Central memory CD4-positive, alpha-beta T cell (primary cell): ENCODE measurements at places on chromosomes 11 and 22.

- no peak for DNase-seq
Measured at GRCh38 chr11:119721129-119722120, 7.6 kb downstream of the NECTIN1 start.

DNA sequence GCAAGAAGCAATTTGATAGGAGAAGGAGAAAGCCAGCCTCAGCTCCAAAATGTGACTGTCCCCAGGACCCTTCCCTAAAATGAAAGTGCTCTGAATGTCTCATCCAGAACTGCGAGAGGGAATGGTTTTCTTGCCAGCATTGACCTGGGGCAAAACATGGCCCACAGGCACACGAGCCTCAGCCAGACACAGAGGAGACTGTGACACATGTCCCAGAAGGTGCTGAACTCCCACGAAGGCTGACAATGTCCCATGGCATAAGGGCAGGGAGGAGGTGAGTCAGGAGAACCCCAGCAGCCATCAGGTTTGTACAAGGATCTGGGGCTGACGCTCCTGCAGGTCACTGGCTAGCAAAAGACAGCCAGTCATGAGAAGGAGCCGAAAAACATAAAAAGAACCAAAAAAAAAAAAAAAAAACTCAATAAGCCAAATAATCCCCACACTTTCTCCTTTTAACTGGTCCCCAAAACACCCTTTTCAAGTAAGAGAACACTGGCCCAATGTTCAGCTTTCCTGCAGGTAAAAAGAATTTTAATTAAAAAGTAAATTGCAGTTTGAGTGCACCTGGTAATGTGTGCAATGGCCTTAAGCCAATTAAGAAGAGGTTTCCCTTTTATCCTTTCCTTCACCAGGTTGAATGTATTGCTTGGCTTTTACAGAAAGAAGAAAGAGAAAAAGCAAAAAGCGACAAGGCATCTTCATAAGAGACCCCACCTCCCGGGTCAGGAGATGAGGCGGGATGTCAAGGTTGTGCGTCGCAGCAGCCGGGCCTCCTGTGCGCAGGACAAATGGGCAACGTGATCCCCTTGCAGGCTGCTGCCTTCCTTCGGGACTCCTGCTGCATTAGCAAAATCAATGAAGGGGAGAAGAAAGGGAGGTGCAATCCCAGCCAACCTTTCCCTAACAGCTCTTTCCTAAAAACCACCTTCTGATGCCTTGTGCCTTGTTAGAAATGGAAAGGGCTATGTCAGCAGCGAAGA lies 43.6 kb downstream of the GALNT18 start:
- no peak for DNase-seq

DNA sequence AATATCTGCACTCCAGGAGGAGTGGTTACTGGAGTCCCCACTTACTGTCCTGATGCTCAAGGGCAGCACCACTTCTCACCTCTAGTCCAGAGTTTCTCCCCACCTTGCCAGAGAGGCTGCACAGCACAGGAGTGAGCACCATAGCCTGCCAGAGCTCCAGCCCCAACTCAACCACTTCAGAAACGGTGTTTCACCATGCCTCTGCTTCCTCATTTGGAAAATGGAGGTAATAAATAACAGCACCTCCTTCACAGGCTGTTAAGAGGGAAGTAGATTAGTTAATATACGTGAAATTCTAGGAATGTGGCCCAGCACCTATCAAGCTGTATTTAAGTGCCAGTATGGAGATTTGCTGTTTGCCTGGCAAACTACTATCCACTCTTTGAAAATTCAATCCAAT lies 63.0 kb downstream of the GALNT18 start:
- no peak for DNase-seq

GRCh38 chr11:115477410-115477809 lies 26.8 kb downstream of the CADM1 start:
- DNase-seq: no peak

DNA sequence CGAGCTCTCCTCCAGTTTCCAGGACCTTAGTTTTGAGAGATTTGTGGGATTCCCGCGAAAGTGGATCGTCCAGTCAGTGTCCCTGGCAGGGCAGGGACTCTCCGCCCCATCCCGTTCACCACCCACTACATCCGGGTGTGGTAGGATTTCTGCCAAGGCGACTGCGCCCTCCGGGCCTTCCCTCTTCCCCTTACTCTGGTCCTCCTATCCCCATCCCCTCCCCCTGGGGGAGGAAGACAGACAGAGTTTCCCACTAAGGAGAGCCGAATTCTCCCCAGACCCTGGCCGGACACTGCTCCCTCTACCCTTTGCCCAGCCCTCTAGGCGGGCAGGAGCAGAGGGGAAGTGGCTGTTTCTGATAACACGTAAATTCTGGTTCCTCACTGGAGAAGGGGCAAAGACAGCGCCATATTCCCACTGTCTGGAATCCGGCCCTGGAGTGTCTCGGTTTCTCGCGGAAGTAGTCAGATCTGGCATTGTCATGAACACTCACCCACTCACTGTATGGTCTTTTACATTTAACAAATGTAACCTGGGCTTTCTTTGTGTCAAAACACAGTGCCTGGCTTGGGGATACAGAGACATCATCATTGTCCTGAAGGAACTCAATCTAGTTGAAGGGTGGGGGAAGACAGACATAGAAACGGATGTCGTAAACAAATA lies 1.1 kb upstream of the NECTIN1 start:
- DNase-seq: no peak

DNA sequence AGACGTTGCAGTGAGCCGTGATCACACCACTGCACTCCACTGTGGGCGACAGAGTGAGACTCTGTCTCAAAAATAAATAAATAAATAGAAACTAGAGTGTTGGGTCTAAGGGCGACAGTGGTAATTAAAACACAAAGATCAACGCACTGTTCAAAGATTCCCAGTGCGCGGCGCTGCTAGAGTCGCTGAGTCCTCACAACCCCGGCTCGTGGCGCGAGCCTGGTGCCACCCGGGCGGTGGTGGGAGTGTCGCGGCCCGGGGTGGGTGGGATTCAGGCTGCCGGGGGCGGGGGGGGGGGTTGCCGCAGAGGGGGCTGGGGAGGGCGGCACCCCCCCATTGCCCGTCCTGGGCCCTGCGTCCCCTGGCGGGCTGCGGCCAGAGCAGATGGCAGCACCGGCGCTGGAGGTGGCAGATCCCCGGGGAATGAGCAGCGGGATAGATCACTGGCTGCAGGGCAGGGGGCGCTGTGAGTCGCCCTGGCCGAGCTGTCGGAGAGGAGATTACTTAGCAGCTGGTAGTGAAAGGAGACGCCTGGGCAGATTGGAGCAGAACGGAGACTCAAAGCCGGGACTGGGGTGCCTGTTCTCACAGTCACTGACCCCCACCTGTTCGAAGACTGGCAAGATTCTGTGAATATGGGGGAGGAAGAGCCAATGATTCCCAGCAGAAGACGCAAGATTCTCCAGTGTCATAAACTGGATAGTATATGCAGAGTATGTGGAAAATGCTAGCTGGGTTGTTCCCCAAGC lies 30.2 kb upstream of the APOBEC3A start:
- peak; percentile 12 for DNase-seq

GRCh38 chr11:128955636-128956035 lies 13.0 kb upstream of the TP53AIP1 start:
- no peak for DNase-seq

GRCh38 chr22:19921544-19922081 lies 20.0 kb upstream of the COMT start:
- no peak for DNase-seq

GRCh38 chr11:10567446-10567845 lies 1.0 kb downstream of the LYVE1 start:
- DNase-seq: no peak

DNA sequence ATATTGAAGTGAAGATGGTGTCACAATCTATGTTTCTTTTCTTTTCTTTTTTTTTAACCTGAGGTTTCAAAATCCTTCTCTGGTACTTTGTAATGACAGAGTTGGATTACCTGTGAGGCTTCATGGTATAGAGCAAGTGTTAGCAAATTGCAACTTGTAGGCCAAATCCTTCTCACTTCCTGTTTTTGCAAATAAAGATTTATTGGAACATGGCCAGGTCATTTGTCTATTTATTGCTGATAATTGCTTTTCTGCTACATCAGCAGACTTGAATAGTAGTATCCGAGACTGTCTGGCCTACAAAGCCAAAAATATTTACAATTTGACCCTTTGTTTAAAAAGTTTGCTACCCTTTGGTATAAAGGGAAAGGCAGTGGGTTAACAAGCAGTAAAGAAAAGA lies 1059.4 kb upstream of the CCDC90B start:
- no peak for DNase-seq

- DNase-seq: no peak
Measured at GRCh38 chr11:69828971-69829344, 9.7 kb upstream of the FGF3 start.
